ENCODE measurements at places on chromosomes 5 and 9.

DNA sequence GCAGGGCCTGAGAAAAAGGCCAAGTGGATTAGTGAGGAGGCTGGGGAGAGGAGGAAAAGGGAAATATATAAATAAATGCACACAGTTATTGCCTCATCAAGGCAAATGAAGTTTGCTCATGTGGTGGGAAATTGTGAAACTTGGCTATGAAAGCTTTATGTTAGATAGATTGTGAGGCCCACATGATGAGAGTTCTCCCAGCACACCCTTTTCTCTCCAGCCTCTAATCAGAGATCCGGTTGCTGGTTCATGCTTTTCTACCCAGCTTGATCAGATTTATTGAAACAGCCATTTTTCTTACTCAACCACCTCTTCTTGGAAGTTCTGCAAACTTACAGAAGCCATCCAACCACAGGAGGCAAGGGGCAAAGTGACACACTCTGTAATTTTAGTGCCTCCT, 125.8 kb upstream of the KLF4 start:
- DNase-seq, result no peak

GRCh38 chr9:12760758-12761157, 14.1 kb upstream of the LURAP1L start:
- no peak for DNase-seq

DNA sequence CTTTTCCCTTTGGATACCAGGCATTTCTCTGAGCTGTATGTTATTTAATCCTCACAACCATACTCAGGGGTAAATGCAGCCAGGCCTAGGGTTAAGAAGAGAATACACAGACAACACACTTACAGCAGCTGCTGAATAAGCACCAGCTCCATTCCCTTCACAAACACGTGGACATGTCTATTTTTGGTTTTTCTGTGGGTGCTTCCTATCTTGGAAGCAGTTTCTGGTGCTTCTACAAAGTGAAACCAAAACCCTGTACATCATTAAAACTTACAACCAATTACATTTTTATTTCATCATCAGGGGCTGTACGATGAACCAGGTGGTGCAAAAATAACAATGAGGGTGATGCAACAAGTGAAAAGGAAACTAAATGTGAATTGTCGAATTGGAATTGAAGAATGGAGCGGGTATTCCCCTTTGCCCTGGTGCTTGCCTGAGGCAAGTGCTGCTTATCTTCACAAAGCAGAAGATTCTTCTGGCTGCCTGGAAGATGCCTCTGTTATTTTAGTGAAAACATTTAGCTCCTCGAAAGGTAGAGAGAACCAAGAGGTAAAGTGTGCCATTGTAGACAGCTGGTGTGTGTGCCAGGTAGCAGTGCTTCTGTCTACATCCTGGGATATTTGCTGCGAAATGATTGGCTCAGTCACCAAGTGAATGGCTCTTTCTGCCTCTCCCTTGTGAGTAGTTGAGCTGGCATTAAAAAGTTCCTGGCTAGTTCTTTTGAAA, 18.6 kb upstream of the IFNB1 start:
- no peak for DNase-seq

DNA sequence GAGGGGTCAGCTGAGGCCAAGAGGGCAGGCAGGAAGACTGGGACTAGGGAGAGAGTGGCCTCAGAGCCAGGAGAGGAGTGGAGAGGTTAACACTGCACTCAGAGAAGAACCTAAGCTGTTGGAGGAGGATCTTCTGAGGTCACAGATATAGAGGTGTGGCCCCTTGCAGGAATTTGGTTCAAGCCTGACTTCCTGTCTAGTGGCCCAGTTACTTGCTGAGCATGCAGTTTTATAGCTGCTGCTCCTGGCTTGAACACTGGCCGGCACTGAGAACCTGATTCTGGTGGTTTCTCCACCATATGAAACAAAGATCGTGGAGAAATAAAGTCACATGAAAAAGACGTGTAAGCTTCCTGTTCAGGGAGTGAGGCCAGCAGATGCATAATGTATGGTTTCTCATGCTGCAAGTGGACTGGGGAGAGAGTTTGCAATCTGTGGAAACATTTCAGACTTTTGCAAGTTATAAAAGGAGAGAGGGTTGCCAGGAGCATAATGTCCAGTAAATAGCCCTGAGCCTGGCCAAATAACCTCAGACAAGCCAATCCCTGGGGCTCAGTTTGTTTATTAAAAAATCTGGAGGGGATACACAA, 82.6 kb downstream of the GALNT10 start:
- no peak for DNase-seq

DNA sequence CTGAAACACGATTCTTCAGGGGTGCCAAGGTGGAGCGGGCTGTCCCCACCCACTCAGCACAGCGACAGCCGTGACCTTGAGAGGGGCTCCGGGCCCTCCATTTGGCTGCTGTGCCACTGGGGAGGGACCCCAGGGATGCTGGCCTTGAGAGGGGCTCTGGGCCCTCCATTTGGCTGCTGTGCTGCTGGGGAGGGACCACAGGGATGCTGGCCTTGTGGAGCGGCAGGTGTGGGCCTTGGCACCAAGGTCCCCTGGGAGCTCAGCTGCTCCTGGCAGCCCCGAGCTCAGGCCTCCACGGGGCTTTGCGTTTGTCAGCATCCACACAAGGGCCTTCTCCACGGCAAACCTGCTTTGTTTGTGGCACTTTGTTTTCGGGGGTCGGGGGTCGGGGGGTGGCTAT, 137.6 kb upstream of the LPCAT1 start:
- no peak for DNase-seq

DNA sequence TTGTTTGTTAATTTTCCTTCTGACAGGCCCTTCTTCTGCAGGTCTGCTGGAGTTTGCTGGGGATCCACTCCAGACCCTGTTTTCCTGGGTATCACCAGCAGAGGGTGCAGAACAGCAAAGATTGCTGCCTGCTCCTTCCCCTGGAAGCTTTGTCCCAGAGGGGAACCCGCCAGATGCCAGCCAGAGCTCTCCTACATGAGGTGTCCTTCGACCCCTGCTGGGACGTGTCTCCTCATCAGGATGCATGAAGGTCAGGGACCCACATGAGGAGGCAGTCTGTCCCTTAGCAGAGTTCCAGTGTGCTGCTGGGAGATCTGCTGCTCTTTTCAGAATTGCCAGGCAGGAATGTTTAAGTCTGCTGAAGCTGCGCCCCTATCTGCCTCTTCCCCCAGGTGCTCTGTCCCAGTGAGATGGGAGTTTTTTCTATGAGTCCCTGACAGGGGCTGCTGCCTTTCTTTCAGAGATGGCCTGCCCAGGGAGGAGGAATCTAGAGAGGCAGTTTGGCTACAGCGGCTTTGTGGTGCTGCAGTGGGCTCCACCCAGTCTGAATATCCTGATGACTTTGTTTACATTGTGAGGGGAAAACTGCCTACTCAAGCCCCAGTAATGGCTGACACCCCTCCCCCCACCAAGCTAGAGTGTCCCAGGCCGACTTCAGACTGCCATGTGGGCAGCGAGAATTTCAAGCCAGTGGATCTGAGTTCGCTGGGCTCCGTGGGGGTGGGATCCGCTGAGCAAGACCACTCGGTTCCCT, 772.0 kb upstream of the FAM174A start:
- no peak for DNase-seq

GRCh38 chr5:169788168-169788567, 151.1 kb downstream of the DOCK2 start:
- DNase-seq, result no peak

DNA sequence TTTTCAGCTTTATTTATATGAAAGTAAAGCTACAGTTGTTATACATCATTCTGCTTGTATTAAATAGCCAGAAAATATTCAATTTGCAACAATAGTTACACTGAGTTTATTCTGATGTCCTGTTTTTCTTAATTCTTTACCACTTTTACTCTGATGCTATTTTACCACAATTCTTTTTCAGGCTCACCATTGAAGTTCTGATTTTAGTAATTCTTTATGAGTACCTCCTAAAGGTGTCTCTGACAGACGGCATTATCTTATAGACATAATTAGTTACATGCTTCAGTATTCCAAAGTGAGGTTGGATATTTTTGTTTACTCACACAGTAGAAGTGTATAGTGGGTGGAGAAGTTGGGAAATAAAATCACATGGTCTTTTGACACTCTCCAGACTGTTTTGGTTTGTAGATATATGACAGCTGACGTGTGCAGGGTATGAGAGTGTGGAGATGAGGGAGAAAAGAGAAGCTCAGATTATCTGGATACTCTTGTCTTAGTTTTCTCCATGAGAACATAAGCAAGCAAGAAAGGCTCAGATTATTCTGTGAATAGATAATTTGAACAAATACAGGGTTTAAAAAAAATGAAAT, 97.4 kb downstream of the FBXO4 start:
- no peak for DNase-seq

GRCh38 chr9:30723656-30724055, 1660.8 kb upstream of the ACO1 start:
- no peak for DNase-seq

- no peak for DNase-seq
These were observed 128.3 kb downstream of the EFNA5 start for GRCh38 chr5:107542428-107542827.

DNA sequence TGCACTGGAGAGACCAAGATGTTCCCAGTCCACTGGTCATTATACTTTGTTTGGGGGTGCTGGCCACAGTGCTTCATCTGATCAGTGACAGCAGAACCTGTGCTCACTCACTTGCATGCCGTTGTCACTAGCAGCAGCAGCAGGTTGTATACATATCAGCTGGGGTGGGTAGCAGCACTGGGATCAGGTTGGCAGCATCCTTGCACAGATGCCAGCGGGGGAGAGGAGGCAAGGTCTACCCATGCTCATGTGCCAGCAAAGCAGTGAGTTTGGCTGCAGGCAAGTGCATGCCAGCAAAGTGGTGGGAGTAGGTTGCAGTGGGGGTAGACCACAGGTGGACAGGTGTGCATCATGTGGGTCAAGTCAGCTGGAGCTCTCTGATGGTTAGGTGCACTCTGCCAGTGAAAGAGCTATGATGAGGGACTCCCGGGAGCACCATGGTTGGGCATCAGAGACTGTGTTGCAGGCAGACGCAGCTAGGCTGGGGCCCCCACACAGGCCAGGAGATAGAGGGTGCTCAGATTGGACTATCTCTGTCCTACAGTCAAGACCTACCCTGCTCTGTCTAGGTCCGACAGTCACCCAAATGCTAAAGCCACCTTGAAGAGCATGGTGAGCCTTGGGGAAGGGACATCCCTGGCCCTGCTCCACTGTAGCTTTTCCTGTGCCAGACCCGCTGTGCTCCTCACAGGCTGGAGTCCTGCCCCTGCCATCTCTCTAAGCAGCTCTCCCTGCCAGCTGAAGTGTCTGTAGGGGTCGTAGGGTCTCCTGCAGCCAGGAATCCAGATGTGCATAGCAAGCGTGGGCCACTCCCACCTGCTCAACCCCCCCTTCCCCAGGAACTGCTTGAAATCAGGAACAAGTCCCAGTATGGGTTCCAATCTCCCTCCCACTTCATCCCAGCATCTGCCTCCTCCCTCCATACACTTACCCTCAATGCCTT, 119.8 kb downstream of the RNF180 start:
- no peak for DNase-seq

- DNase-seq, result no peak
These were observed 164.9 kb upstream of the RAI14 start for GRCh38 chr5:34491251-34491620.

- no peak for DNase-seq
These were observed 3.5 kb downstream of the RPS14 start for GRCh38 chr5:150446088-150446487.

DNA sequence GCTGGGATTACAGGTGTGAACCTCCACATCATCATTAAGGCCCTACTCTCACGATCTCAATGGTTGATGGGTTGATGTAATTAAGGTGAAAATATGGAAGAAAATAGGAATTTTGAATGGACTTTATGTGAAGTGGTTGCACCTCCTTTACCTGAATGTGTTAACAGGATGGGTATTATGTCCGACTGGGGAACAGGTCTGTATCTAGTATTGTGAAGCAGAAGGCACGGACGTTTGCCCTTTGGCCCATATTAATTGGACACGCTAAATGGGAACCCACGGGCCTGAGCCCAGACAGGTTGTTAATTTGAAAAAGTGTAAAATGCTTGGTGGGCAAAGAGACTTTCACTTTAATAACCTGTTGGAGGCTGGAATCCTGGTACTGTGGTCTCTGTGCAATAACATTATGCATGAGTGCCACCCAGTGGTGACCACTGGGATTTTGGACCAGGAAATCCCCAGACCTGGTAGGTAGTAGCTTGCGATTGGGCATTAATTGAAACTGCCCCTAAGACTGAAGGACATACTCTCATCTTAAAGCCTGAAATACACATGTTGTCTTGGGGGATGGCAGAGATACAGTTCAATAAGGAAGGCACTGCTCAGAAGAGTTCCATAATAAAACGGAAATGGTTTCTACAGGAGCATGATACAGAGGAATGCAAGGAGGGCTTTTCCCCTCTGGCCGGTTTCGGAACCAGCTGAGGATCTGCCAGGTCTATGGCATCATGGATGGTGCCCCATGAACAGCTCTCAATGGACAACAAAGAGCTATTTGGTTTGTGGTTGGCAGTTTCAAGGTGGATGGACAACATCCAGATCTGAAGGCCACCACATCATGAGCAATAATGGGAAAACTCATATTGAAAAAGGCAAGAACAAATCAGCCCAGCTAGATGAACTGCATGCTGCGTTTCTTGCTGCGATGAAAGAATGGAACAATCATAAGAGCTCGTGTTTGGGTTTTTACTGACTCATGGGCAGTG, 26.2 kb upstream of the BICD2 start:
- no peak for DNase-seq

DNA sequence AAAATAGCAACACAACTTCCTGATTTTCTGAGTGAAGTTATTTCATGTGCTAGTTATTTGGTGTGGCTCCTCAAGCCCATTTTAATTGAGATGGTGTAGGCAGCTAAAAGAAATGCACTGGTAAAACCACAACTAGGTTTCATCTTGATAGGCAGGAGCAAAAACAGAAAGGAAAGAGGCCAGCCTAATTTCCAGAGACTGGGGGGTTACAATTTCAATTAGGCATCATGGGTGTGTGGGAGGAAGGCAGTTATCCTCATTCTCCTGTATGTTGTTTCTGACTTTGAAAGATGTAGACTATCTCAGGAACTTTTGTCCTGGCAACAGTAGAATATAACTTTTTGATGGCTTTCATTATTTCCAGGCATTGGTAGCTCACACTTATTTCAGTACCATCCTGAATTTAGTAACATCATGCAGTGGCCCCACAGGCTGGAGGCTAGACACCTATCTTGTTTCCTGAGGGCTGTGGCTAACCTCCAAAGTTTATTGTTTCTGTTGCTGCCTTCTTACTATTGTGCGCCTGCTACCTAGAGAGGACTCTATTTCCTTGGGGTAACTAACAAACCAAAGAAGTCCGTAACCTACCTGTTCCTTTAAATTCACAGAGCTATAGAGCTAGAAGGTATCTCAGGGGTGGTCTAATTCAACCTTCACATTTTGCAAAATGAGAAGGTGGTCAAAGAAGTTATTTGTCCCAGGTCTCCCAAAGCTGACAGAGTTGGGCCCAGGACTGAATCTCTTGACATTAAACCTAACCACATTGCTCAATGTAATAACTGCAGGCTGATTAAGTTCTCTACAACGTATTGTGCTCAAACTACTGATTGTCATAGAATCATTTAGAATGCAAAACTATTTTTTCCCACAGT, 42.4 kb downstream of the FYB1 start:
- DNase-seq, result no peak

- DNase-seq, result no peak
These were observed 2.8 kb downstream of the ADCY2 start for GRCh38 chr5:7398596-7399280.
